ENCODE measurements at places on chromosomes 7 and 10.

- H3K36me3 ChIP-seq = no peaks in the 10 kb centered on the region
- H3K27ac ChIP-seq = peak overlapping the region; percentile 94
- peaks cover 11% of the 10 kb centered on the region for H3K4me1 ChIP-seq
- H3K27me3 ChIP-seq = no peaks in the 10 kb centered on the region
Measured at GRCh38 chr7:151459726-151460473, 20.0 kb upstream of the CRYGN start.

- DNase-seq = no peak
- no peaks in the 10 kb centered on the region for H3K27me3 ChIP-seq
- no peaks in the 10 kb centered on the region for H3K36me3 ChIP-seq
- no peaks in the 10 kb centered on the region for H3K4me1 ChIP-seq
- H3K4me3 ChIP-seq = no peak overlapping the region
Measured at GRCh38 chr10:74705358-74705980, 120.9 kb upstream of the KAT6B start.

- no peak overlapping the region for H3K4me3 ChIP-seq
- no peaks in the 10 kb centered on the region for H3K4me1 ChIP-seq
- DNase-seq = peak; percentile 18
- H3K27ac ChIP-seq = no peak overlapping the region
- H3K27me3 ChIP-seq = peaks cover 3% of the 10 kb centered on the region
Measured at GRCh38 chr10:46541017-46541661, 15.3 kb downstream of the GPRIN2 start.

GRCh38 chr10:34526186-34526585 lies 288.9 kb downstream of the PARD3 start:
- H3K27me3 ChIP-seq = no peaks in the 10 kb centered on the region
- H3K27ac ChIP-seq = no peak overlapping the region
- no peaks in the 10 kb centered on the region for H3K4me1 ChIP-seq
- H3K4me3 ChIP-seq = no peak overlapping the region
- H3K36me3 ChIP-seq = no peaks in the 10 kb centered on the region

GRCh38 chr7:54995610-54996363 lies 23.0 kb upstream of the EGFR start:
- H3K4me1 ChIP-seq = no peaks in the 10 kb centered on the region
- H3K27ac ChIP-seq = no peak overlapping the region
- H3K27me3 ChIP-seq = no peaks in the 10 kb centered on the region
- DNase-seq = no peak
- H3K4me3 ChIP-seq = no peak overlapping the region
- H3K36me3 ChIP-seq = no peaks in the 10 kb centered on the region

DNA sequence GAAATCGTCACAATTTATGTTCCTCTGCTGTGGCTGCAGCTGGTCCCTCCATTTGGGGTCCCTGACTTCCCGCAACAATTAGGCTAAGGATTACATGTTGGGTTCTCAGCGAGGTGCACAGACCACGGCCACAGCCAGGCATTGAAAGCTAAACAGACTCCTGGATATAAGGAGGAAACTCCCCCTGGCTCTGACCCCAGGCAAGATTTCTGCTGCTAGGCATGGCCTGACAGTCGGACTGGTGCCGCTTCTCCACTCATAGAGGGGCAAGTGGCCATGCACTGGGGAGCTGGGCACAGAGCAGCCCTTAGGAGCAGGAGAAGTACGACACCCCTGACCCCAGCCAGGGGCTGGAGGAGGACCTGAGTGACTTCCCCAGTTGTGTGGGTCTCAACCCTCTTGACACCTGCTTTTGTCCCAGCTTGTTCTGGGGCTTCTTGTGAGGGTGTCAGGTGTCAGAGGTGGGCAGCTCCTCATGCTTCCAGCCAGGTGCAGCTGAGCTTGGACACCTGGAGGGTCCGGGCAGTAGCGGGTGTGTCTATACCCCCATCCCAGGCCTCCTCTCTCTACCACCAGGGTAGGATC lies 38.3 kb downstream of the TSPAN15 start:
- no peak overlapping the region for H3K4me3 ChIP-seq
- no peaks in the 10 kb centered on the region for H3K36me3 ChIP-seq
- H3K27me3 ChIP-seq = no peaks in the 10 kb centered on the region
- no peaks in the 10 kb centered on the region for H3K4me1 ChIP-seq
- peak; percentile 9 for DNase-seq

DNA sequence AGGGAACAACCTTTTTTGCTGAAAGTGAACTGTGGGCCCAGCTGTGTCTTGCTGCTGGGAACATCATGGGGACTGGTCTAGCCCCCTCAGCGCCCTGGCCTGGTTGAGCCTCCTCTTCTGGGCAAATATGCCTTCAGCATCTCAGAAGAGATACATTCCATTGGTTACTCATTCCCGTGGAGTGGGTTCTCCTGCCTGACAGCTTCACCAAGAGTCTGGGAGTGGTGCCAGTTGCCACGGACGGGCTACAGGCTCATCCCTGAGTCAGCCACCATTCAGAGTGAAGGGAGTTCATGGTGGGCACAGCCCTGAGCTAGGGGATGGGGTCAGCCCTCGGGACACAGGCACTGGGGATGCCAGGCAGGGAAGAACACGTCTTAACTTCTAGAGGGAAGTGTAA lies 81.9 kb downstream of the RAMP3 start:
- H3K27ac ChIP-seq = no peak overlapping the region
- no peak overlapping the region for H3K4me3 ChIP-seq
- no peaks in the 10 kb centered on the region for H3K27me3 ChIP-seq
- H3K36me3 ChIP-seq = no peaks in the 10 kb centered on the region

- no peaks in the 10 kb centered on the region for H3K27me3 ChIP-seq
- H3K36me3 ChIP-seq = no peaks in the 10 kb centered on the region
- no peaks in the 10 kb centered on the region for H3K4me1 ChIP-seq
- DNase-seq = no peak
Measured at GRCh38 chr10:130782467-130782866, 529.1 kb downstream of the TCERG1L start.

GRCh38 chr7:126529833-126530232 lies 722.9 kb downstream of the GRM8 start:
- no peaks in the 10 kb centered on the region for H3K4me1 ChIP-seq
- no peaks in the 10 kb centered on the region for H3K36me3 ChIP-seq
- no peak overlapping the region for H3K27ac ChIP-seq
- no peak overlapping the region for H3K4me3 ChIP-seq
- H3K27me3 ChIP-seq = no peaks in the 10 kb centered on the region

- H3K4me3 ChIP-seq = no peak overlapping the region
- H3K36me3 ChIP-seq = no peaks in the 10 kb centered on the region
- H3K27ac ChIP-seq = peak overlapping the region; percentile 98
- DNase-seq = no peak
- peaks cover 4% of the 10 kb centered on the region for H3K4me1 ChIP-seq
- no peaks in the 10 kb centered on the region for H3K27me3 ChIP-seq
Measured at GRCh38 chr7:94417901-94418300, 23.2 kb downstream of the COL1A2 start.

- DNase-seq = no peak
- H3K36me3 ChIP-seq = no peaks in the 10 kb centered on the region
- no peak overlapping the region for H3K4me3 ChIP-seq
- no peaks in the 10 kb centered on the region for H3K4me1 ChIP-seq
- no peak overlapping the region for H3K27ac ChIP-seq
Measured at GRCh38 chr7:48299580-48300169, 128.4 kb downstream of the ABCA13 start.

Data from uterus (tissue), 4 donors.